Right renal pelvis (tissue), 4 donors: ENCODE measurements at places on chromosomes 12 and 14.

DNA sequence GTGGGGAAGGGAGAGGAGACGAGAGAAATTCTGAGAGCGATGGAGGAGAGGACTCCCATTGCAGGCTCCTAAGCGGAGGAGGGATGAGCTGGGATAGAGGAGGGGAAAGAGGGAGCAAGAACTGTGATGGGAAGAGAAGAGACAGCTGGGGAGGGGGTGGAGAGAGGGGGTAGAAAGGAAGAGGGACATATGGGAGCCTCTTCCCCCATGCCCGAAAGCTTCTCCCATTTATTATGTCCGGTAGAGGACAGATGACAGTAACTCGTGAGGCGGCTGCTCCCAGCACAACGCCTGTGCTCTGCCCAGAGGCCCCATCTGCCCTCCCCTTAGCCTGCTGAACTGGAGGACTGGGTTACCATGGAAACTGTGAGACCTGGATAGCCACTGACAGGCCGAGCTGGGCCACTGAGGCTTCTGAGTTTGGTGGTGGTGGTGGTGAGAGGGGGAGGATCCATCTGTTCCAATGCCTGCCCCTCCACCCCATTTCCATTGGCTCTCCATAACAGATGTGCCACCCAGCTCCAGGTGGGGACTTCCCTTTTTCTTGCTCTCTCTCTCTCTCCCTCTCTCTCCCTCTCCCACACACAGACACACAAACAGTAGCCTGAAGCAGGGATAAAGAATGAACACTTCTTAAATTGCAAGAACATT, 8.3 kb downstream of the CPNE6 start:
- no peak for DNase-seq

GRCh38 chr12:1845427-1845826, 25.1 kb downstream of the LRTM2 start:
- no peak for DNase-seq

DNA sequence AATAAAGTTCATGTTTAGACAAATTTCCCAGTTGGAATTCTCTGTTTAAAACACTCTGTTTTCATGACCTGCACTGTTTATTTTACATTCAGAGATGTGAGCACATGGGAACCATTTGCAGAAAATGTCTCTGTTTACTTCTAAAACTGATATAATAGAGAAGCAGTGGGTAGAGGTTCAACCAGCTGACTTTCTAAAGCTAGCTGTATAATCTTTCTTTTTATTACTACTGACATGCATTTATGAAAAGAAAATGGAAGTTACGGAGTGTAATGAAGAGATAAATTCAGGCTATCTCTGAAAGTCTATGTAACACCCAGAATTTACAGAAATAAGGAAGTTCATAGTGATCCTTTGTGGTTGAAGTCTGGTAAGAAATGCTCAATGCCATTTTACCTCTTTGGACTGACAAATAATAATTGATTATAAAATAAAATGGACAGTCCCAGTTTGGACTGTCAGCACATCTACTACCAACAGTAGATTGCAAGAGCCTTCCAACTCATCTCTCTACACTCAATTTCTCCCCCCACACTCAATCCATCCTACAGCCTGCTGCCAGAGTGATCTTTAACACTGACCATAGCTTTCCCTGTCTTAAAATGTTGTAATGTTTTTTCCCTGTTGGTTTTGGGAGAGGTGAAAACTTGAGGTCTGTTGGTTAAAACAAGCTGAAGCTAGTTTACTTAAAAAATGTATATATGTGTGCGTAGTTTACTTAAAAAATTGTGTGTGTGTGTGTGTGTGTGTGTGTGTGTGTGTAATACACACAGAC, 137.4 kb downstream of the AEBP2 start:
- no peak for DNase-seq

DNA sequence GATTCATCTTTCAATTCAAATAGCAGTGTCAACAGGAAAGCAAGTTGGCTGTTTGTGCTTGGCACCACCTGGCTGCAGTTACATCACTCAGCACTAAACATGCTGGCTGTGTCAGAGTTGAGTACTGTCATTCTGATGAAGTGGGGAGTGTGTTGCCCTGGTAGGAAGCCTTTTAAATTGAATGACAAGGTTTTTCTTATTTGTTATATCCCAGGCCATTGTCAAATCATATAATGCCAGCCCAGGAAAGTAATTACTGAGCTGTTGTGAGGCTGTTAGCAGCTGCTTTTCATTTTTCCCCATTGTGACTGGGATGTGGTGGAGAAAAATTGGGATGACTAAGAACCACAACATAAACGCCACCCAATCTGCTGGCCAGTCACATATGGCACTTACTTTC, 106.5 kb upstream of the PRKD1 start:
- DNase-seq = no peak

DNA sequence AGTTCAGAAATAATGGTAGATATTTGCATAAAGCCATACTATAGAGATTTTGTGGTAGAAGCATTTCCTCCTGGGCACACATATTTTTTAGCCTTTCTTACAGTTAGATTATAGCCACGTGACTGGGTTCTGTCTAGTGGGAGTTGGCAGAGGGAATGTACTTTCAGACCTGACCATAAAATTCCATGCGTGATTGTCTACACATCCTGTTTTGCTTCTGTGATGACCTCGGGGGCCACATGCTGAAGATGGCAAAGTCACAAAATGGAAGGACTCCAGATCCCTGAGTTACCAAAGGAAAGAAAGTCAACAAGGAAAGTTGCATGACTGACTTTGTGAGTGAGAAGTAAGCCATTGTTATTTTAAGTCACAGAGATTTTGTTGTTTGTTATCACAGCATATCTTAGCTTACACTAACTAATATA, 14.6 kb upstream of the MIA2 start:
- no peak for DNase-seq
